Dermis lymphatic vessel endothelial cell (primary cell): ENCODE measurements at places on chromosomes 11 and 22. TPM values are rescaled to one million over a fixed set of nuclear protein-coding genes. Genes with fewer than 3 reads are reported as not detected.

Gene APOBEC3H
- not detected in 2 replicates for total RNA-seq

Gene MAPK8IP2
- 0.22 and 0.26 TPM in 2 replicates for total RNA-seq

Gene CEND1
- 0.09 TPM in 1 of 2 replicates, not detected in the other for total RNA-seq

Gene NCF4
- not detected in 2 replicates for total RNA-seq

Gene ELF5
- total RNA-seq = not detected in 2 replicates

Gene SHANK2
- 0.09 and 0.54 TPM in 2 replicates for total RNA-seq

Gene BACE1-AS
- total RNA-seq = 1.7 and 2.1 TPM in 2 replicates
